ENCODE measurements at places on chromosomes 6 and 20. TPM values are rescaled to one million over a fixed set of nuclear protein-coding genes. Genes with fewer than 3 reads are reported as not detected.

GRCh38 chr6:126176282-126176681 lies 163.6 kb upstream of the CENPW start:
- no peak for DNase-seq
- H3K27me3 ChIP-seq, result no peaks in the 10 kb centered on the region
- H3K4me1 ChIP-seq, result no peaks in the 10 kb centered on the region
- H3K4me3 ChIP-seq, result no peak overlapping the region
- H3K27ac ChIP-seq, result no peak overlapping the region

DNA sequence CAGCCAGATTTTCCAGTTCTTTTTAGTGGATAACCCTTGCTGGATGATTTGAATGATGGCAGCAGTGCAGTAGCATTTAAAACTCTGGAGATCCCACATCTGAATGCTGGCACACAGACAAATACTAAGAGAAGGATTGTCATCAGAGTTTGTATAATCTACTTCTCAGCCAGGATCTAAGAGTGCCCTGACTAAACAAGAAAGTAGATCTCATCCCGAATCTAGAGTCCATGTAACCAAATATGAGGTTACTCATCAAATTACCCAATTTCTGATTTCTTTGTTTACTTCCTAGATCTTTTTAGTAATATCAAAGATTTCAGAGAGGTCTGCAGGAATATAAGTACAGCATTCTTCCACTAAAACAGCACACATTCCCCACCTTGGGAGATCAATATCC lies 7.8 kb downstream of the TMC2 start:
- no peaks in the 10 kb centered on the region for H3K4me1 ChIP-seq
- no peaks in the 10 kb centered on the region for H3K36me3 ChIP-seq
- no peak overlapping the region for H3K27ac ChIP-seq
- H3K27me3 ChIP-seq, result peaks cover 10% of the 10 kb centered on the region

GRCh38 chr6:133698272-133698671 lies 190.6 kb upstream of the TCF21 start:
- H3K27me3 ChIP-seq, result no peaks in the 10 kb centered on the region
- DNase-seq, result no peak
- H3K4me3 ChIP-seq, result no peak overlapping the region
- H3K27ac ChIP-seq, result no peak overlapping the region

GRCh38 chr6:15905488-15906419 lies 223.1 kb upstream of the MYLIP start:
- H3K27me3 ChIP-seq, result no peaks in the 10 kb centered on the region
- no peaks in the 10 kb centered on the region for H3K36me3 ChIP-seq
- DNase-seq, result no peak
- H3K4me1 ChIP-seq, result no peaks in the 10 kb centered on the region
- H3K4me3 ChIP-seq, result no peak overlapping the region

ECT2L gene
- total RNA-seq, result not detected

CBLN4 gene
- not detected for total RNA-seq

TMEM244 gene
- total RNA-seq, result not detected

MYT1 gene
- total RNA-seq, result 0.16 TPM

Measured in transverse colon (tissue), 4 donors.